ENCODE measurements at places on chromosomes 6 and 20.

- DNase-seq = peak; percentile 62
These were observed 16.2 kb downstream of the GABRR2 start for GRCh38 chr6:89298680-89299465.

DNA sequence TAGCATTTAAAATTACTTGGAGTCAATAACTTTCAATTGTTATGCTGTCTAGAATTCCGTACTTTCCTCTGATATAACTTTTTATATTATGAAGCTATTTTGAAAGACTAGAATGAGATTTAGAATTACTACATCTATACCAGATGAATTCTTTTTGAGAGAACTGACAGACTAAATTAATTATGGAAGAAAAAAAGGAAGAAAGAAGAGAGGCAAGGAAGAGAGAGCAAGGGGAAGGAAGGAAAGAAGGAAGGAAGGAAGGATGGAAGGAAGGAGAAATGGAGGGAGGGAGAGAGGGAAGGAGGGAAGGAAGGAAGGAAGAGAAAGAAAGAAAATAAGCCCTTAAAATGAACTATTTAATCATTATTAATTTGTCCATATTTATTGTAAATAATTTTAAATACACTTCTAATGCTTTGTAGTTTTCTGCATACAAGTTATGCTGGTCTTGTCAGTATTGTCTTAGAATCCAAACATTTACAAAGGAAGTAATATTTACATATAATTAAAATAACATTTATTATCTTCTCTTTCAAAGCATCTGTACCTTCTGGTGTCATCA is 280.4 kb upstream of the HSF2 start:
- no peak for DNase-seq

DNA sequence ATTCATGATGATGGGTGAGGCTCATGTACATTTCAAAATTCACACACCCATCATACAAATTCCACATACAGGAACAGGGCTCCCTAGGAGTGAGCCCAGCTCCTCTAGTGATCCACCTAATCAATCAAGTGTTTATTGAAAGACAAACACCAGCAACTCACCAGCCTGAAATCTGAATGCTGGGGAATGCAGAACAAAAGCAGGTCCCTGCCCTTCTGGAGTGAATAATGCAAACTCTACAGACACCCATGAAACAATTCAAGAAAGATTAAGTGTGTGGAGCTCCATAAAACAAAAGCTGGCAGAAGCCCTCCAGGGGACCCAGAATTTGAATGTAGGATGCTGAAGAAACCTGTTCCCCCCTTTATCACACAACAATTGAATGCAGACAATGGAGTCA is 396.7 kb upstream of the JARID2 start:
- DNase-seq = no peak

DNA sequence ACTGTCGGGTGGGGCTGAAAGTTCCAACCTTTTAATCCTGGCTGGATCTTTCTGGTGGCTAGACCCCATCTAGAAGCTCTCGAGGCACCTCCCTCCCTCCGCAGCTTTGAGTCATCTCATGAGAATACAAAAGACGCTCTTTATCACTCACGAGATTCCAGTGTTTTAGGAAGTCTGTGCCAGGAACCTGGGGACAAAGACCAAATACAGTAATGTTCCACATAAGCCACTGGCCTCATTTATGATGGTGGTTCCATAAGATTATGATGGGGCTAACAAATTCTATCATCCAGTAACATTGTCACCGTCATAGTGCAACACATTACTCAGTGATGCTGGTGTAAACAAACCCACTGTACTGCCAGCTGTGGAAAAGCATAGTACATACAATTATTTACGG is 48.7 kb downstream of the NCOA7 start:
- DNase-seq = no peak

GRCh38 chr20:20658871-20659431 is 53.5 kb downstream of the RALGAPA2 start:
- DNase-seq = no peak

DNA sequence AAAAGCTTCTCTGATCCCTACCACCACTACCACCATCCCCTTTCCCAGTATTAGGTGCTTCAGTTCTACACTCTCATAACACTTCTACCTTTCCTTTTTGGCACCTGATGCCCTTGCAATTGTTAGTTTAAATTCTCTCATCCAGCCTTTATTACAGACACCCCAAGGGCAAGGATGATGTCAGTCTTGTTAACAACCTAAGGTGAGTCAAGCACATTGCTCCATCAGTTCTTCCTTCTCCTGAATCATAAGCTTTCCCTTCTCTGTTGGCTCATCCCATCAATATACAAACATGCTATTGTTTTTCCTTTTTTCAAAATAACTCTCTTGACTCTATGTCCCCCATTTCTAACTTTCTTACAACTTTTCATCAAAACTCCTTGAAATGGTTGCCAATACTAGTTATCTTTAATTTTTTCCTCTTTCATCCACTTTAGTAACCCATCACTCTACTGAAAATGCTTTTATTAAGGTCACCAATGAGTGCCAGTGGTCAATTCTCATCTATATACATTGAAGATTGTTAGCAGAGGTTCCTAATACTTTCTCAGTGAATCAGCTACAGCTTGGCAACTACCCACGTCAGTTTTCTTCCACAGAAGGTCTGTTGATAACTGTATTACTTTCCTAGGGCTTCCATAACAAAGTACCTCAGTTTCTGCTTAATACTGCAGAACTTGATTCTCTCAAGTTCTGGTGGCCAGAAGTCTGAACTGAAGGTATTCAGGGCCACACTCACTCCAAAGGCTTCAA is 97.1 kb upstream of the FLRT3 start:
- DNase-seq = no peak

DNA sequence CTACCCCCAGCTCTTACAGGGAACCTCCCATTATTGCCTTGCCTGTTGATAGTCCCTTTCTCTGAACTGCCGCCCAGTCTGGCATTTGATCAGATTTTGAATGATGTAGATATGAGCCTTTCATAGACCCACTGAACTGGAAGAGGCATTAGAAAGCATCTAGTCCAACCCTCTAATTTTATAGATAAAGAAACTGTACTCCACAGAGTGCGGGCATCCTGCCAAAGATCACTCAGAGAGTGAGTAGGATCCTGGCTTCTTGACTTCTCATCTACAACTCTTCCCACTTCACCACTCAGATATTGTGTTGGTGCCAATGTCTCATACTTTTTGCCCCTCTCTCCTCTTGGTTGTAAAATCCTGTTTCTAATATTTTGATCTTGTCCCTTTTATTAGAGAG is 179.2 kb upstream of the BMP2 start:
- DNase-seq = no peak

DNA sequence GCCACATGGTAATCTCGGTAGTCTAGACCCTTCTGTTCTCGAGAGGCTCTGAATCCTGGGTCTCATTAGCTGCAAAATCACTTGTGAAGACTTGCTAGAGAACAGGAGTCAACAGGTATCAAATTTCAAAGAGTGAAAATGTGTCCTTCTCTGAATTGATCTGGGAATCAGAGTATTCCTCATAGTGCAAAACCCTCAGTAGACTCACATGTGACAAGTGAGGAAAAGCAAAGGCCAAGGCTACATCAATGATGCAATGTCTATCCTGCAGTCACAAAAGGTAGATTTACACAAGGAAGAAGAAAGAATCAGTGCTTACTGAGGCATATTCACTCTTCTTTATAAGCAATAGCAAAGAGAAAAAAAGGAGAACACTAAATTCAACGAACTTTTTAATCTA is 1220.0 kb upstream of the GJE1 start:
- DNase-seq = no peak

- no peak for DNase-seq
These were observed 232.3 kb upstream of the GMDS start for GRCh38 chr6:2477666-2478065.

GRCh38 chr6:99016355-99016754 is 68.6 kb upstream of the FBXL4 start:
- DNase-seq = no peak

DNA sequence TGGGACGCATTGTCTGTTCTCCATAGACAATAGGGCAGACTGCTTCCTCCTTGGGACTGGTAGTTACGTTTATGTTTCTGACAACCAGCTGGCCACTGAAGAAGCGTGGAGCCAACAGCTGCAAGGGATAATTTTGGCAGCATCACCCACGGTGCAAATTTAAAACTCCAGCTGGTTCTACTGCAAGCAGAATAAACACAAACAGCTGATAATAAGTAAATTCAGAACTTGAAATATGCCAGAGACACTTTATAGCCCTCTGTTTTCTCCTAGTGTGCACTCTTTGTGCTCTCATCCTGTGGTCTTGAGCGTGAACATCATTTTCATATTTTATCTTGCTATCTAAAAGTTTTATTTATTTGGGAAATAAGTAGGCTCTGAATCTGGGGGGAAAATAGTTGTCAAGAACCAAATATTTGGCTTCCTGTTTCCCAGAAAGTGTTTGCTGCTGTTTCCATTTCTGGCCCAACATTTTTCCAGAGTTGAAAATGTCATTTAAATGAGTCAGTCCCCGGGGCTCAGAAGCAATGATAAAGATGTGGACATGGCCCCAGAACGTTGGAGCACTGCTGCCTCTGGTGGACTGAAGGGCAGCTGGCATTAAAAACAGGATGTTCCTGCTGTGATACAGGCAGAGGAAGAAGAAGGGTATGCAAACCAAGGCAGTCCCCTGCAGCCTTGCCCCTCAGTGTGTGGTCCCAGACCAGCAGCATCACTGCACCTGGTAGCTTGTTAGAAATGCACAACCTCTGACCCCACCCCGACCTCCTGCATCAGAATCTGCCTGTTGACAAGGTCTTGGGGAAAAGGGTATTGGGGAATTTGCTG is 12.5 kb upstream of the THBD start:
- no peak for DNase-seq

DNA sequence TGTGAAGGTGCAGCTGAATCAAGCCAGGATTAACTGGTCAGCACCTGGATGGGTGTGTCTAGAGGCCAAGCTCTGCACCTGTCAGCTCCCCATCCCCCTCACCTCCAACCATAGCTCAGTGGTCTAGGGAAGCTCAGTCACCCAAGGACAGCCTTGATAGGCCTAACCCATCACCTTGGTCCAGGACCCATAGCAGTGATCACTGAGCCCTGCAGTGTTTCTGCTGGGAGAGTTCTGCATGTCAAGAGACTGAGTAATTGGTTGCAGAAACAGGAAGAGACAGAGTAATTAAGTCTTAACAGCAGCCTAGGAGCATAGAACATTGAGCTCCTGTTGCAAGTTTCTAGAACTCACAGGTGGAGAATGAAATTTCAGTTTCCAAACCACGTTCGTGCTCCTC is 18.7 kb upstream of the RALGAPB start:
- DNase-seq = no peak

GRCh38 chr20:4949833-4950178 is 51.5 kb downstream of the SLC23A2 start:
- DNase-seq = peak; percentile 52
